Naive thymus-derived CD4-positive, alpha-beta T cell (primary cell): ENCODE measurements at places on chromosomes 4 and X. TPM values are rescaled to one million over a fixed set of nuclear protein-coding genes. Genes with fewer than 3 reads are reported as not detected.

TMEM35A gene
- polyA plus RNA-seq, result 0.15 TPM

MAGEC2 gene
- polyA plus RNA-seq, result not detected

PDZD4 gene
- polyA plus RNA-seq, result 0.07 TPM

PDHA2 gene
- not detected for polyA plus RNA-seq

GIMD1 gene
- not detected for polyA plus RNA-seq

SPANXA1 gene
- polyA plus RNA-seq, result not detected

PNMA6F gene
- polyA plus RNA-seq, result not detected

CT45A10 gene
- polyA plus RNA-seq, result not detected

DCAF4L1 gene
- polyA plus RNA-seq, result not detected

CFAP299 gene
- polyA plus RNA-seq, result not detected

PRRG1 gene
- polyA plus RNA-seq, result not detected

C4orf36 gene
- polyA plus RNA-seq, result not detected

DNA sequence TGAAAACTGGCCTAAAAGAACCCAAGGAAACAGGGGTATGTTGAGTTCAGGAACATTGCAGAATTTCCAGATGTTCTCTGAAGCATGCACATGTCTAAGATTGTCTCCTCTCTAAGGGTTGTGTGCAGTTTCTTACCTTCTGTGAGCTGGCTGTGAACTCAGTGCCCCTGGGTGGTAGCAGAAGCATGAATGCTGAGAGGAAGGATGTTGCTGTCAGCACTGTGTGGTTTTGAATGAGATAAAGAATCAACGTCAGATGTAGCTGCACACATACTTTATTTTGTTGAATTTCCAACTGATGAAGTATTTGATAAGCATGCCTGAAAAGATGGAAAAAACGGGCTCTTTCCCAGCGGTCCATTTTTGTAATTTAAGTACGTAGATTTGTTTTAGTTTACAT, 23.8 kb upstream of the CD38 start:
- peak; percentile 67 for DNase-seq

- DNase-seq, result no peak
These were observed 181.0 kb downstream of the LDB2 start for GRCh38 chr4:16717266-16717970.

DNA sequence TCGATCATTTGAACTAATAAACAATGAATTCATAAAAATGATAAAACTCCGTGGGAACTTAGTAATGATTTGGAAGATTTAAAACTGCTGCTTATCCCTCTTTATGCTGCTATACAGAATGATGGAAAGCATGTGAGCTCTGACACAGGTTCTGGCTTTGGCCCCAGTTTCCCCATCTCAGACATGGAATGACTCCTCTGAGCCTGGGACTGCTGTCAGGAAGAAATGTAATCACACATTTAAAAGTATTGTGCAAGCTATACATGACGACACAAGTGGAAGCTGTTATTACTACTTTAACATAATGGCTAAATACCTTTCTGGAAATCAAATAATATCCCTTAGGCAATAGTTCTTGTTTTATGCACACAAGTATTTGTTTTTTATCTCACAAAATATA, 161.7 kb downstream of the DCHS2 start:
- no peak for DNase-seq

DNA sequence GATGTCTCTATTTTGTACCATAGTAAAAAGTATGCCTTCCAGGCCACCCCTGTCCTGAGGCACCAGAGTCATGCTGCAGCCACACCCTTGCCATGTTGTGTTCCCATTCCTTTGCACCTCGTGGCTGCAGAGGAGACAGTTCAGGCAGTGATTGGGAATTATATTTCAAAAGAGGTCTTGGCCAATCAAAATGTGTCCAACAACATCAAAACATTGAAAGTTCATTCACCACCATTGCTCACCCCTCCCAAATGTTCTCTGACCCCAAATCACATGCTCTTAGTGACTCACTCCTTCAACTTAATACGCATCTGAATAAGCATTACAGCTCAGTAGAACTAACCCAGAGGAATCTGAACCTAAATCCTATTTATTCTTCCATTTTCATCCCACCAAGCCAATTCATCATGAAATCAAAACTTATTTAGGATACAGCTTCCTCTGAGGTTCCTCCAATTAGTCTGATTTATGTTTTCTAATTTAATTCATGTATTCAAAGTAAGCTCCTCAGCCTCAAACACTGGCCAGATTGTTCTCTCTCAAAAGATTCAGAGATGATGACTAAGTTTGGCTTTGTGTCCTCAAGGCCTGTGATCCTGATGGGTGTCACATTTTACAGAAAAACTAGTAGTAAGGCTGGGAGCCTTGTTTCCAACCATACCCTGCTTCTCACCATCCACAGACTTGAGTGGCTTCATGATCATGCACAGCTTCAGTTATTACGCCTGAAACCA, 323.2 kb upstream of the INTU start:
- DNase-seq, result no peak

DNA sequence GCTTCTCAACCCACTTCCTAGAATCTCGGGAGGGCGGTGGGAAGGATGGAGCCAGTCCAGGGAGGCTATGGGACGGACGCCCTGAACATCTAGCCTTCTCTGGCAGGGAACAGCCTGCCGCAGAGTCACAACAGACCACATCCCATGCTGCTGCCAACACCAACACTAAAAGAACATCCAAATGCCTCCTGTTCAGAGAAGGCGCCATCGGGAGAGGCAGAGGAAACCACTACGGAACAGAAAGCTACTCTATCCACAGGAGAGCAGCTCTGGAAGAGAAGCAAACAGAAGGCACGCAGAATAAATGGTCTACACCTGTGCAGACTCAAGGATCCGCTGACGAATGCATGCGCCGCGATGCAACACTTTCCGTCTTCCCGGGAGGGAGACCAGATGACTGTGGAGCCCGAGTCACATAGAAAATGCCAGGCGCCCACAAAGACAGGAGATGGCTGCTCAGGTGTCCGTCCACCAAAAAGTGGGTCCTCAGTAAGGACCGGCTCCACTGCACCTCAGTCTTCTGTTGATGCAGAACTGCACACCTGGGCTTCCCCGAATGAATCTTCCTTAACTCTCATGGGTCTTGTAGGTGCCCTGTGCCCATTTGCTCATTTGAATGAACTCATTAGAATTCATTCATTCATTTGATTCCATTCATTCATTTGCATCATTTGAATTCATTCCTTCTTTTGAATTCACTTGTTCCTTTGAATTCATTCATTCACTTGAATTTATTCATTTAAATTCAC, 217.5 kb downstream of the DHRSX start:
- DNase-seq, result no peak

DNA sequence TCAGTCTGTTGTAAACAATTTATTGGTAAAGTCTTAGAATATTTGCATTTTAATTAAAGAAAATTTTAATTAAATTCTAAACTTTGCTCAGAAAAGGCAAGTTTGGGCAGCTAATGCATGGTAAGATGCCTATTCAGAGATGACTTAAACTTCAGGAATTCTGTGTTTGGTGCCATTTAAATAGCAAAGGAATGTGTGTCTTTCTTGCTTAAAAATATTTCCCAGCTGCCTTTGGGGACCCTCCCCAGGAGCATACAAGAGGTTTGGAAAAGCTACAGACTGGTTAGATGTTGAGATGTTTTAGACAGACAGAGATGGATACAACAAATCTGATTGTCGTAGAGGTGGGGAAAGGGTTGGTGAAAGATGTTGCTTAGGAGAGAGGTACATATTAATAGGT, 36.5 kb downstream of the AFF2 start:
- DNase-seq, result no peak

DNA sequence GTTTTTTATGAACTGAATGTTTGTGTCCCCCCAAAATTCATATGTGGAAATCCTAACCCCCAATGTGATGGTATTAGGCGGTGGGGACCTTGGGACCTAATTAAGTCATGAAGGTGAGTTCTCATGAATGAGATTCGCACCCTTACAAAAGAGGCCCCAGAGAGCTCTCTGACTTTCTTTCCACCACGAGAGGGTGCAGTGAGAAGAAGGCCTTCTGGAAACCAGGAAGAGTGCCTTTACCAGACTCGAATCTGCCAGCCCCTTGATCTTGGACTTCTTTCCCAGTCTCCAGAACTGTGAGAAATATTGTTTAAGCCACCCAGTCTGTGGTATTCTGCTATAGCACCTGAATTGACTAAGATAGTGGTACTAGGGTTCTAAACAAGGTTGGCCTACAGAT, 40.8 kb downstream of the STK26 start:
- no peak for DNase-seq

DNA sequence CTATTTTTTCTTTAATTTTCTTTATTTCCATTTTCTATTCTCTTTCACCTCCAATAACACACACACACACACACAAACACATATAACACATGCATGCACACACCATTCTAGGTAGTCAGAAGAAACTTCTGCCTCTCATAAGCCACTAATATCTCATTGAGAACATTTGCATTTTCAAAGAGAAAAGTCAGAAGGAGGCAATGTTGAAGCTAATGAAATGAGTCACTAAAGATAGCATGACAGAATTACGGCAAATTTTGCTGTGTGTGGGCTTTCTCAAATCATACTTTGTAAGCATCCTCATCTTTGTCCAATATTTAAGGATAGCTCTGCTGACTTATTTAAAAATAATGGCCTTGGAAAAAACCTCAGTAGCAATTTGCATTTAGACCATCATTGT, 291.3 kb downstream of the GUCY2F start:
- DNase-seq, result no peak

- no peak for DNase-seq
These were observed 41.0 kb downstream of the NSG1 start for GRCh38 chr4:4427886-4428285.

GRCh38 chr4:20251031-20251795, 492 bp upstream of the SLIT2 start:
- DNase-seq, result no peak

GRCh38 chr4:164438321-164438720, 315.6 kb upstream of the SMIM31 start:
- DNase-seq, result no peak

- DNase-seq, result no peak
These were observed 24.6 kb downstream of the VSIG4 start for GRCh38 chrX:66015152-66015831.

DNA sequence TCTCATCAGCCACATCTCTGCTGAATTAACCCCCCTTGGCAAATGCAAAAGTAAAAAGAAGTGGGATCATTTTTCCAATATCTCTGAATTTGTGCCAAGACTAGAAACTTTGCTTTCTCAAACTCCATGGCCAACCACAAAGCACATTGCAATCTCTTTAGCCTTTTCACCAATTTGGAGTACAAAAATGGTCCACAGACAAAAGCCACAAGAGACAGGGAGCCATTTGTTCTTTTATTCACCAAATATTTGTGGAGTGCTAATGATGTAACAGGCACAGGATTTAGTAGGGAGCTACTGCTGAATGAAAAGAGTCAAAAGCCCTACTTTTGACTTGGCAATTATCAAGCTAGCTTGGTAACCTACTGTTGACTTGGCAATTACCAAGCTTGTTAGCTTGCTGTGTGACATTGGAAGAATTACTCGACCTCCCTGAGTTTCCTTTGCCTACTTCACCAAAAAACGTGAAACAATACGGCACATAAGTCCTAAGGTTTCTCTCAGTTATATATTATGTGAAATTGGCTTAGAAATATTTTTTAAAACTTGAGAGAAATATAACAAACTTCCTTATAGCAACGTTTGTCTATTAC, 97.1 kb upstream of the KLF3 start:
- DNase-seq, result no peak

GRCh38 chr4:107709916-107710315, 10.1 kb downstream of the PAPSS1 start:
- DNase-seq, result no peak

GRCh38 chrX:68710870-68711576, 63.6 kb downstream of the STARD8 start:
- peak; percentile 21 for DNase-seq

- DNase-seq, result no peak
These were observed 1143.9 kb downstream of the STIM2 start for GRCh38 chr4:28004520-28004919.

DNA sequence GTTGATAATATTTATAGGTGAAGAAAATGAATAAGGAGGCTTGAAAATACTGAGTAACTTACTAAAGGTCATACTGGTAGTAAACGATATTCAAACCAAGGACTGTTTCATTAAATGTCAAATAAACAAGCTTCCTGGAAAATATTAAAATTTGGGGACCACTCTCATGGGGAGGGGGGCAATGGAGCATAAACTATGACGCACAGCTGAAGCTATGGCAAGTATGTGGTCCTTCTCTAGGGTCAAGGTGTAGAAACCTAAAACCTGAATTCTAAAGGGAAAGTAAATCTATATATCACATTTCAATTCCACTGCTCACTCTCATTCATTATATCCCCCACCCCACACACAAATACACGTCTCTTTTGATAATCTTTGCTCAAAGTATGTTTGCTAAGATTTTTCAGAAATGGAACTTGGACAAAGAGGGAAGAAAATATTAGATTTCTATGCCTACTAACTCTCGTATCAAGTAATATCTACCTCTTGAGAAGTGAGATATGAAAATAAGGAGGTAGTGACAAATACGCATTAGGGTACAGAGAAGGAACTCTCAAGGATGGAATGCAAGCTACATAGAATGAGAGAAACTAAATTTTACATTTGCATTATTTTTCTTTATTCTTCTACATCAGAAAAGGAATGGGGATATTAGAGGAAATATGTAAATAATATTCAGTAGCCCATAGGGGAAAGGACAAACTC, 84.6 kb downstream of the PDS5A start:
- no peak for DNase-seq

- no peak for DNase-seq
These were observed 73.6 kb downstream of the GABRB1 start for GRCh38 chr4:47104986-47105385.
